Vagina (tissue), 2 donors: ENCODE measurements at places on chromosomes 4 and X.

DNA sequence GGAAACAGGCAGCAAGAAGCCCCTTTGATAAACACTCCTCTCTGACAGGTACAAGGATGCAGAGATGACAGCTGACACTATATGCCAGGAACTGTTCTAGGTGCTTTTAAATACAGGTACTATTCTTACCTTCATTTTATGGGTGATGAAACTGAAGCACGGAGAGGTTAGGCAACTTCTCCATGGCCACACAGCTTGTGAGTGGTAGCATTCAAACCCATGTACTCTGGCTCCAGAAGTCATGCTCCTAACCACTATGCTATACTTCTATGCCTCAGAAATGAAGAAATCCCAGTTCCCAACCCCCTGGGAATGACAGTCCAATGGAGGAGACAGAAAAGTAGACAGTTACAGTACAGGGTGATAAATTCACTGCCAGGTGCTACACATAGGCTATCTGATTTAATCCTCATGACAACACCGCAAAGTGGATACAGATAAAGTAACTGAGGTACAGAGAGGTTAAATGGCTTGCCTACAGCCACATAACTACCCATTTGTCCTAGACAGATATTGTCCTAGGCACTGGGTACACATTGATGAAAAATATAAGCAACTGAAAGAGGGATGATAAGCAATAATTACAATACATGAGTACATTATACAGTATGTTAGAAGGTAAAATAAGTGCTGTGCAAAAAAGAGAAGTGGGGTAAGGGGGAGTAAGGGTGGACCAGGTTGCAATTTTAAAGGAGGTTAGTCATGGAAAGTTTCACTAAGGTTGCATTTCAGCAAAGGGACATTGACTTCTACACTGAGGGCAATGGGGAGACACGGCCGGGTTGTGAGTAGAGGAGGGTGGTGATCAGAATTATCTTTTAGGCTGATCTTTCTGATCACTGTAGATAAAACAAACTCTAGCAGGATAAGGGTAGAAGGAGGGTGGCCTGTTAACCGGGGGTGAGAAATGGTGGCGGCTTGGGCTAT is 1.6 kb upstream of the F8 start:
- DNase-seq = no peak

- DNase-seq = no peak
Observed at GRCh38 chrX:115949900-115950822, 220.4 kb upstream of the AGTR2 start.

GRCh38 chr4:44326741-44327140 is 121.9 kb downstream of the KCTD8 start:
- DNase-seq = no peak

DNA sequence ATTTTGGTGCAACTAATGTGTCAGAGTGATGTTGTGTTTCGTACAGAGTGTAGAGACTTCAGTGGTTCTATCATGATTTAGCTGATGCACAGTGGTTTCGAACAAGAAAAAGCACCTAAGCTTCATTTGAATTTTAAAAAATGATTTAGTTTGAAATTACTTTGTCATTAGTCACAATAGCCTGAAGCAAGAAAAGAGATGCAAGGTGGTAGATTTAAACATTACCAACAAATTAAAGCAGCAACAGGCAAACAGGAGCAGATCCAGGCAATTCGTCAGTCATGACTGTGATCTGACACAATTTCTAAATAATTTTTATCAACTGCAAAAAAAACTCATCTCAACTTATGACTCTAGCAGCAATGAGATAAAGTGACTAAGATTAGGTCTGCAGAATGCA is 24.6 kb upstream of the COX7B2 start:
- DNase-seq = no peak

DNA sequence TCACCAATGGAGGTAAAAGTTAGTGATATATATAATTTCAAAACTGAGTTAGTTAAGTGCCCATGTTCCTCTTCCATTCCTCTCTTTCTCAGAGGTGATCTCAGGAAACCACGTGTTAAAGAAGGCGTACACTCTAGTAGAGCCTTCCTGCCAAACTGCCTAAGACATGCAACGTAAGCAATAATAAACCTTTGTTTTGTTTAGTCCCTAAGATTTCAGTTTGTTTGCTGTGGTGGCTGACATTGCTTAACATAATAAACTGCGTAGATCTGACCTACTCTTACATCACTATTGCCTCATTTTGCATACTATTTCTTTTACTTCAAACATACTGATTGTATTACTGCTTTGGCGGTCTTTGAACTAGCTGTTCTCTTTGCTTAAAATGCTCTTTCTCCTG is 99.2 kb downstream of the JADE1 start:
- DNase-seq = no peak

- no peak for DNase-seq
Observed at GRCh38 chr4:174396599-174397110, 112.9 kb downstream of the CEP44 start.

GRCh38 chrX:20530406-20530921 is 263.8 kb upstream of the RPS6KA3 start:
- no peak for DNase-seq

DNA sequence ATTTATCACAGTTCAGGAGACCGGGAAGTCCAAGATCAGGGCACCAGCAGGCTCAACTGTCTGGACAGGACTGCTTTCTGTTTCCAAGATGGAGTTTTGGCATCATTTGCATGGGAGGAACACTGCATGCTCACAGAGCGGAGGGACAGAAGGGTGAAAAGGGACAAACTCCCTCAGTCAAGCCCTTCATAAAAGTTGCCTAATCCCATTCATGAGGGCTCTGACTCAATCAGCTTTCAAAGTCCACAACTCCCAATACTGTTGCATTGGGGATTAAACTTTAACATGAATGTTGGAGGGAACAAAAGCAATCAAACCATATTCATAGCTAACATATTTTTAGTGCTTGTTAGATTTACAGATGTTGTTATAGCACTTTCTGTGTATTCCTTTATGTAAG is 158.9 kb upstream of the MAD2L1 start:
- DNase-seq = no peak

DNA sequence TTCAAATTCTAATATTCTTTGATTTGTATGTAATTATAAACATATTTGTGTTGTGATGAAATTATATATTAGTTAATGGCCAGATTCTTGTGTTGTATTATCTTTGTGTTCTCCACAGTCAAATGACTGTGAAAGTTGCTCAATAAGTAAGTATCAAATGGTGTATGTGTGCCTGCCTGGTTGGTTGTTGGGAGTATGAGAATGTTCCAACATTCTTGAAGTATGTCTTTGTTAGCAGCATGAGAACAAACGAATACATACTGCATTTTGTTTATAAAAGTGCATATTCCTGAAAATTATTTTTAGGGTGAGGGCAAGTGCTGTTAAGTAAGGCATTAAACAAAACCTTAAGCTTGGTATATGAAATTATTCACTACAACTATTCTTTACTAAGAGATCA is 16.2 kb downstream of the ARHGEF38 start:
- no peak for DNase-seq

GRCh38 chr4:825063-825970 is 612 bp downstream of the CPLX1 start:
- DNase-seq = no peak

DNA sequence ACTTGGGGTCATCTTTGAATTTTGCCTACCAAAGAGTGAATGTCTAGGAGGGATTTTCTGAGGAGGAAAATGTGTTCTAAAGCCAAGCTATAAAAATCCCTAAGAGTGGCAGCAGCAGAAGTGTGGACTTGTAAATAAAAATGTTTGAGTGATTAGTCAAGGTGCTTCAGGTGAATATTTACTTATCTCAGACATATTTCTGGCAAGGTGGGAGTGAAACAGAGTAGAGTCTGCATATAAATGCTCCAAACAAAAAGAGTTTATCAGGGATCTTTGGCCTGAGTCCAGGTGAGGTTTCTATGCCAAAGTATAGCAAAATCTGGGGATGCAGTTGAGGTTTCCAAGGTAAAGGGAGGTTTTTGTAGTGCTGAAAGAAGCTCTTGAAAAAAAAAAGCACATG is 19.7 kb downstream of the CYSLTR1 start:
- DNase-seq = no peak

DNA sequence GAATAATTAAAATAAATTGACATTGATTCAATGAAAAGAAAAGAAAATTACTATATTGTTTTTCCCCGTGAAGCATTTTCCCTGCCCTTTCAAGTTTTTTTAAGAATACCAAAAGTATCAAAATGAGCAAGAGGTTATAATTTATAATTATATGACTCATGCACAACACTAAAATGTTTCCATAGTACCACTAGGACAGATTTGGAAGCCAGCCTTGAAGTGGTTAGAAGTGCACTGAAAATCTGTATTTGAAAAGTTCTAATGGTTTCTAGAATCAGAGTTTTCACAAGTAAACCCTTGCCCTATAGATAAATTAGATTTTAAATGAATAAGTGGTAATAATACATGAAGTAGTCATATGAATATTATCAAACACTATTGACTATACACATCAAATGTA is 140.9 kb downstream of the HNRNPD start:
- DNase-seq = no peak

DNA sequence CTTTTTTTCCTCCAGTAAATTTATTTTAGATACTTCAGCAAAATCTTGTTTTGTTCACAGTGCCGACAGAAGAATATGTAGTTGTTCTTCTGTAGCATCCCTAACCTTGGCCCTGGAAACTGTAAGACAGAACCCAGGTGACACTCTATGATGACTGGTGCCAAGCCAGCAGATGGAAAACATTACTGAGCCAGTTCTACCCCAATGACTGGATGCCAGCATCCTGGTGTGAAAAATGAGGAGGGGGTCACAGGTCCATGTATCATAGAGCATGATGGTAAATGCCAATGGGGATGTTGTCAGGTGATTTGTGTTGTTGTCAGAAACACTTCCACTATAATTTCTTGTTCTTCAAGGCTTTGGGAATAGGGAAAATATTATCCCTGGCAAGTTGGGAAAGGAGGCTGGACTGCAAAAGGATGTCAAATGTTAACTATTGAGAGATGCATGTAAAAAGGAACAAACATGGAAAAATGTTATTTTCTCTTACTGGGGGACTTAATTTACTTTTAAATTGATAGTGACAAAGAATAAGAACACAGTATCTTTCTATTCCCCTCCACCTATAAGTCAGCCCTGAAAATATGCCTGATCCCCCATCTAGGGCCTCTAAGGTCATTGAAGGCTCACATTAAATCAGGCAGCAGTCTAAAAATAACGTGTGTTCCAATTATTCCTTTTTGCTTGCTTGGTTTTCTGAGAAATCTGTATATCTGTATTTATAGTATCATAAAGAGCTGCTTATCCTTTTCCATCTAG is 159.8 kb downstream of the RASL11B start:
- DNase-seq = no peak

DNA sequence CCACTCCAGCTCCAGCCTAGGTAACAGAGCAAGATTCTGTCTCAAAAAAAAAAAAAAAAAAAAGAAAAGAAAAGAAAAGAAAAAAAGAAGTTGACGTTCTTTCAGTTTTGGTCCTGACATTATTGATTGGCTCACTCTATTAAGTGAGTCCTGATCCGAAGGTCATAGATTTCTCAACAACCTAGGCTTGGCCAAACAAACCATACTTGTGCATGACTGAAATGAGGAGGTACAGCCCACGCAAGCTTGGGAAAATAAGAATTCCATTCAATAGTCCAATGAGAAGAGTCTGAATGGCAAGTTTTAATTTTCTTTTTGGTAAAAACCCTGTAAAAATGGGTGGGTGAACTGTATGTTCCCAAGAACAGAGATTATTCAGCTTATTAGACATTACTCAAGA is 3.2 kb upstream of the ETNPPL start:
- DNase-seq = no peak

- DNase-seq = no peak
Observed at GRCh38 chr4:1030031-1030430, 18.6 kb downstream of the FGFRL1 start.

- DNase-seq = no peak
Observed at GRCh38 chr4:111813555-111814140, 331.6 kb upstream of the FAM241A start.

DNA sequence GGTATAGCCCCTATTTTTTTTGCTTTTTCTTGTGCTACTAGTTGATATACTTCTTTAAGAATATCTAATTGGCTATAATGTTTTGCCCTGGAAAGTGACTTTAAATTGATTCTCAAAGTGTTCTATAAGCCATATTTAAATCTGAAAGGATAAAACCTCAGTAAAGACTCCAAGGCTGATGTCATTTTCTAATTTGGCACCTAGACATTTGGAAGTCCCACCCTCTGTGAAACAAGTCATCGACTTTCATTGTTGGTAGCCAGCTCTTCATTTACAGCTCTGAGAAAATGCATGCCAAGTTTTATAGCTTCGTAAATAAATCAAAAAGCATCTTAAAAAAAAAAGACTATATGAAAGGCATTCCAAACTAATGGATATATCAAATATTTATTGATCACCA is 18.0 kb upstream of the STAG2 start:
- no peak for DNase-seq

DNA sequence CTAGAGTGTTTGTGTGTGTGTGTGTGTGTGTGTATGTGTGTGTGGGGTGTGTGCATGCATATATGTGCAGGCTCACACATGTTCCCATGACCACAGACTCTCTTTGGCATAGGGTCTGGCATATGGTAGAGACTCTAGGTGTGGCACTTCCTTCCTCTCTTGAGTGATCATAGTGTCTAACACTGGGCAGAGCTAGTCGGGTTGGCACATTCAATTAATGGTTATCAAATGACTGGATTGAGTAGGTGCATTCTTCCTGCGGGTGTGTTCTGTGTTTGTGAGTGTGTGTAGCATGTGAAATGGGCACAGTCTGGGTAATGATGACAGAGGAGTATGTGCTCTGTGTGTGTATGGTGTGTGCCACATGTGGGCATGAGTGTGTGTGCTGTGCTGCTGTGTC is 106.5 kb downstream of the EFNB1 start:
- DNase-seq = no peak

DNA sequence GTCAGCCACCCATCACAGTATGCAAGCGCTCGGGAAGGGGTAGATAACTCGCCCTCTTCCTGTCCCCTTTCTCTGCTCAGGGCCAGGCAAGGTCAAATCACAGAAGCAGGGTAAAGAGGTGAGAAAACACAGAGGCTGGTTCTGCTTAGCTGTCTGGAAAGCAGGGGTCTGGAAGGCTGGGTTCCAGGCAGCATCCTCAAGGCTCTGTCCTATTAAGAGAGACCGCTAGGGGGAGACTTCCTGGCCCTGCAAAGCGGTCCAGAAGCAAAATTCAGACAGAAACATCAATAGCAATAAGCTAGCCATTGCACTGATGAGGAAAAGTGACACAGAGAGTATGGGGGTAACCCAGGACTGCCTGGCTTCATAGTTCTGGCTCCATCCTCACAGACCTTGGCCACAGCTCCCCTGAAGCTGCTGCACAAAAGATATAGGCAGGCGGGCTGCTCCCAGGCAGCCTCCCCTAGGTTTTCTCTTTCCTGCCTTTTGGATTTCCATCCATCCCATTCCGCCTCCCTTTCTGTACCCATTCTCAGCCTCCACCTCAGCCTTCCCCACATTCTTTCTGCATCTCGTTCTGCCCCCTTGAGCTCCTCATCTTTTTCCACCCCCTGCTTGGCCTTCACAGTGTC is 308.5 kb downstream of the EVC2 start:
- no peak for DNase-seq
